ENCODE measurements at places on chromosomes 5 and 9.

DNA sequence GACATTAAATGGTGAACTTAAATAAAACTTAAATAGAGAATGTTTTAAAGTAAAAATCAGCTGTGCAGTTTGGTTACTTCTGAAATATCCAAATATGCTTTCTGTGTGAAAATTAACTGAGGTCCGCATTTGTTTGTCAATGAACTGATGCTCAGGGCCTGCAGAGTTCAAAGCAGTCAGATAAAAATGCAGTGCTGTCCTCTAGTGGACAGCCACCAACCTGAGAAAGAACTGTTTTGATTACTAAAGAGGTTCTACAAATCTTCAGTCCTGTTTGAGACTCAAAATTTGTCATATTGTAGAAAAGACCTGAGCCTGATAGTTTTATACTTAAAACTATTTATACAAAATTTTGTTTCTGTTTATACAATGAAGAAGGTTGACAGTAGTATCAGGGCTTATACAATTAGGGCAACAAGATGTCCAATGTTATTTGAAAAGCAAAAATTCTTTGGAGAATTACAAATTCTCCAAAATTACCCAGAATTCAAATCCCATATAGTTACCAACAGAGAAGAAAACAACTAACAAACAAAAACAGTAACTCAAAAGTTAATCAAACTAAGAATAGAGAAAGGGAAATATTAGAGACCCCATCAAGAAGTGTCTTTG, 232.3 kb upstream of the TBCA start:
- peak; percentile 43 for DNase-seq

DNA sequence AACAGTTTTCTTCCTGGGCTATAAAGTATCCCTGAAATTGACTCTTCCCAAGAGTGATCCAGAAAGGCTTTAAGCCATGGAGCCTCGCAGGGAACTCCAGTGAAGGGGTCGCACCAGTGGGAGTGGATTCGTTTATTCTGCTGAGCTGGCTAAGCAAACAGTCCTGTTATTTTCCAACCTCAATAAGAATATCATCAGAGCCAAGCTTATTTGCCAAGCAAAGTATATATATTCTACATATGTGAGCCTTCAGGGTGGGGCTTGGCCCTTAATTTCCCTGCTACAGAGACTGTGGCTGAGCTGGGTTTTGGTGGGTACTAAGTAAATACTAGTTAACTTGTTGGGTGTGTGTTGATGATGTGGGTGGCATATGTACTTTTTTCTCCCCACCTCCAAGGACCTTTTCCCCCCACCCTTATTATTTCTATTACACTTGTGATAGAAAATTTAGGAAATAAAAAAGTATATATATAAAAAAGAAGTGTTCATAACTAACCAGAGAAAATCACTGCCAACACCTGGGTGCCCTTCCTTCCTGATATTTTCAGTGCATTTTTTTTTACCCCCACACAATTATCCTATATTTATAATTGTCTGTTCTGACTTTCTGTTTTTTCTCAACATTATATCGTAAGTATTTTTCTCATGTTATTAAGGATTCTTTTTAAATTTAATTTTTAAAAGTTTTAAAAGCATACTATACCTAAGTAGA, 5.3 kb downstream of the GSN start:
- no peak for DNase-seq

DNA sequence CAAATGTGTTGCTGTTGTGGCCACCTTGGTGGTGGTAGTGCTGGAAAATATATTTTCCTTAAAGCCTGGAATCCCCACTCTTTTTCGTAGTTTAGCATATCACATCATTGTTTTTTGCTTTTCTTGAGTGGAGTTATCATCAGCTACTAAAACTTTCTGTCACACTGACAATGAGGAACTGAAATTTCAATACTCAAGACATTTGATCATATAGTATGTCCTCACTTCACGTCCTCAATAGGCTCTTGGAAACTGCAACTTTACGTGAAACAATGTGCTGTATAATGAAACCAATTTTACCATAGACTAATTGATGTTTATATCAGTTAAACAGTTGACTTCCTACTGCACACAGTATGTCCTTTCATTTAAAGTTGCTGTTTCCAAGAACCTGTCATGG, 265.8 kb downstream of the ADGRV1 start:
- DNase-seq = no peak

GRCh38 chr5:6632324-6632887, 438 bp downstream of the NSUN2 start:
- peak; percentile 42 for DNase-seq

- DNase-seq = no peak
These were observed 364.6 kb downstream of the DMRT2 start for GRCh38 chr9:1414711-1415131.

GRCh38 chr5:121019734-121020133, 555.6 kb downstream of the PRR16 start:
- no peak for DNase-seq

DNA sequence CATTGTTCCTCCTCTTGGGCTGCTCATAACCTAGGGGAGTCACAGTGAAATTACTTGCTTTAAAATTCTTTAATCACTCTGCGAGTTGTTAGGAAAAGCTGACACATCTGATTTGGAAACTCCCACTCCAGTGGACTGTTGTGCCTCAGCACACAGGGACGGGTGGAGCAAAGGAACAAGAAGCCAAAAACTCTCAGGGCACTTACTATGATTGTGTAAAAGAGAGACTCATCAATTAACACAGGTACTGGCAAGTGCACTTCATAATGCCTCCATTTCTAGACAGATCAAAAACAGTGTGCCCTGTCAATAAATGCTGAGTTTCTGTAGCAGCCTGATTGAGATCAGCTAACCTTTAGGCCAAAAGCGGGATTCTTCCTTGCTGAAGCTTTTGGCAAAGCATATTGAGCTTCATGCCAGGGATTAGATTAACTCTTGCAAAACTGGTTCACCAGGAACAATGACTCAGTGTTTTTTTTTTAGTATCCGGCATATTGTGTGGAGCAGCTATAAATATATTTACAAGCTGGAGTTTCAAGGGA, 55.9 kb downstream of the TMC1 start:
- DNase-seq = peak; percentile 63

DNA sequence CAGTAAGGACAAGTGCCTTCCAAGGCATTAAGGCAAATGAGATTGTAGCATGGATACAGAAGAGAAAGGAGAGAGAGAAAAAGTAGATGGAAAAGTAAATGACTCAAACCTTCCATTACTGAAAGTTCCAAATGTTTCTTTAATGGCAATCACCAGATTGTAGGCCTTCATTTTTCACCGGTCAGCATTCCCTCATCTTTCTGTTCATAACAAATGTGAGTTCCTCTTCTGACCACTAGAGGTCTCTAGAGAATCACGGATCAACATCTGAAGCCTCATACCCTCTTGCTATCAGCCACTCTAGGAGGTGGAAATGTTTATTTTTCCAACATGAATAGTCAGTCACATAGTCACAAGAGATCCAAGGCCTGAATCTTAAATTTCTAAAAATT, 73.6 kb upstream of the RPS23 start:
- DNase-seq = no peak

GRCh38 chr5:116303340-116303739, 218.5 kb downstream of the COMMD10 start:
- DNase-seq = peak; percentile 22

DNA sequence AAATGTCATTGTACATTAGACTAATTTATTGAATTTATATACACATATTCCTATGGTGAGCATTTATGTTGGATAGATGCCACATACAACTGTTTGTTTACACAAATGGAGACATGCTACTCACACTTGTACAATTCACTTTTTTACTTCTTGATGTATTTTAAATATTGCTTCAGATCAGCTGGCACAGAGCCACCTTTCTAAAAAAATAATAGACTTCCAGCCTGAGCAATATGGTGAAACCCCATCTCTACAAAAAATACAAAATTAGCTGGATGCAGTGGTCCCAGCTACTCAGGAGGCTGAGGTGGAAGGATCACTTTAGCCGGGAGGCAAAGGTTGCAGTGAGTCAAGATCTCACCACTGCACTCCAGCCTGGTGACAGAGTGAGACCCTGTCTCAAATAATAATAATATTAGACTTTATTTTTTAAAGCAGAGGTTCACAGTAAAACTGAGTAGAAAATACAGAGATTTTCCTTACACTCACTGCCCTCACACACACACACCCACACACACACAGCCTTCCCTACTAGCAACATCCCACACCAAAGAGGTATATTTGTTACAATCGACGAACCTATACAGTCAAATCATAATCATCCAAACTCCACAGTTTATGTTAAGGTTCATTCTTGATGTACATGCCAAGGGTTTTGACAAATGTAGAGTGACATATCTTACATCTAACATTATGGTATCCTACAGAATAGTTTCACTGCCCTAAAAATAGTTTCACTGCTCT, 16.5 kb upstream of the ADRB2 start:
- DNase-seq = no peak

DNA sequence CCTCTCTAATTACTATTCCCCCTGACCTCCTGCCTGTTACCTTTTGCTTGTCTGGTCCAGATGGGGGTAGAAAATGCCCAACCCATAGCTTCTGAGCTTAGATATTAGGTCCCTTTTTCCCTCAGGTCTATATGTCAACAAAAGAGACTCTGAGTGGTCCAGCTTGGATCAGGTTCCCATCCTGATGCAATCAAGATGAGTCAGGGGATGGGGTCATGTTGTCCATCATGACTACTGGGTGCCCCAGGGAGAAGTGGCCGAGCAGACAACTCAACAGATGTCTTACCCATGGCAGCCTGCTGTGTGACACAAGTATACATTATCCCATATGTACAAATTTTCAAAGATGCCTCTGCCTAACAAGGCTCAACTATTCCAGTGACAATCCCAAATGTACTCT, 9.1 kb upstream of the ANKH start:
- DNase-seq = no peak

- peak; percentile 22 for DNase-seq
These were observed 64.2 kb upstream of the OLFM1 start for GRCh38 chr9:135023088-135023785.
